ENCODE measurements at places on chromosomes 7 and 10. TPM values are rescaled to one million over a fixed set of nuclear protein-coding genes. Genes with fewer than 3 reads are reported as not detected.

DNA sequence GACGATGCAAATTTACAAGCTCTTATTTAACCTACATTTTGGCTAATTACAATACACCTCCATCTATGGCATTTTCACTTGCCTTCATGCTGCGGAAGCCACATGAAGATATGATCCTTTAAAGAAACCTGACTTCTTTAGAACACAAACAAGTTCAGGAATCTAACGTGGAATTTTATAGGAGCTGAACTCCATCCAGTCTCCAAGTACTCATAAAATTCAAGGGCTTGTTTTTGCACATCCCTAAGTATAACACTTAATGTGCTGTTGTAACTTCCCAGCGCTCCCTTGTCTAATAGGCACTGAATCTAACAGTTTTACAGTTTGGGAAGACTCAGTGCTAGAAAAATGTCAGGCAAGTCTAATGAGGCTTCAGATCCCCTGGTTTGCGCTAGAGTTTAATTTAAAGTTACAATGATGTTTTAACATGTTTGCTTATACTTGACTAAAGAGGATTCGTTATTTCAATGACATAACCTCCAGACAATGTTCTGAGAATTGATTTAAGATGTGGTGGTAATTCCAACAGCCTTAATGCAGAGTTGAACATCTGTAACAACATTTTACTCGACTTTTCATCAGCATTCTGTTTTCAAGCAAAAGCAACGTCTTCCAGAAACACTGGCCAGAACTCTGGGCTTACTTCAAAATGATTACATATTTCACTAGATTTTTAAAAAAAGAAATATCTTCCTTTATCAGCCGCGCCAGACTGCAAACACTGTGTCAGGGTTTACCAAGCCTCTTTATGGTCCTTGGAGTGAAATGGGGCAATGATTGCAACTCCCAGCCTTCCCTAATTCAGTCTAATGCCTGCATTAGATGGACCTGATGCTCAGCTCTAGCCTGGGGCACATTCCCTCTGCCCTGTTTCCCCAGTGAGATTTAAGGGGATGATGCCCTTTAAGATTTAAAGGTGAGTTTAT is 664.3 kb downstream of the KCNMA1 start:
- DNase-seq: no peak

DNA sequence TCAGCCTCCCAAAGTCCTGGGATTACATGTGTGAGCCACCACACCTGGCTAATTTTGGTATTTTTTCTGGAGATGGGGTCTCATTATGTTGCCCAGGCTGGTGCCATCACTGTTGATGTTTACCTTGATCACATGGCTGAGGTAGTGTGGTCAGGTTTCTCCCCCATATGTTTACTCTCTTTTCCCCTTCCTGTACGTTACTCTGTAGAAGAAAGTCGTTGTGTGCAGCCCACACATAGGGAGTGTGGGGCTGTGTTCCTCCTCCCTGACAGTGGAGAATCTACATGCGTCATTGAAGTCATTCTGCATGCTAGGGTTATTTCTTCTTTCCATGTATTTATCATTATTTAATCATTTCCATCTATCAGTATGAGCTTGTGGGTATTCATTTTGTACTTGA is 16.3 kb upstream of the ORAI2 start:
- DNase-seq: no peak

GRCh38 chr7:81154565-81154964 is 235.7 kb upstream of the SEMA3C start:
- no peak for DNase-seq

DNA sequence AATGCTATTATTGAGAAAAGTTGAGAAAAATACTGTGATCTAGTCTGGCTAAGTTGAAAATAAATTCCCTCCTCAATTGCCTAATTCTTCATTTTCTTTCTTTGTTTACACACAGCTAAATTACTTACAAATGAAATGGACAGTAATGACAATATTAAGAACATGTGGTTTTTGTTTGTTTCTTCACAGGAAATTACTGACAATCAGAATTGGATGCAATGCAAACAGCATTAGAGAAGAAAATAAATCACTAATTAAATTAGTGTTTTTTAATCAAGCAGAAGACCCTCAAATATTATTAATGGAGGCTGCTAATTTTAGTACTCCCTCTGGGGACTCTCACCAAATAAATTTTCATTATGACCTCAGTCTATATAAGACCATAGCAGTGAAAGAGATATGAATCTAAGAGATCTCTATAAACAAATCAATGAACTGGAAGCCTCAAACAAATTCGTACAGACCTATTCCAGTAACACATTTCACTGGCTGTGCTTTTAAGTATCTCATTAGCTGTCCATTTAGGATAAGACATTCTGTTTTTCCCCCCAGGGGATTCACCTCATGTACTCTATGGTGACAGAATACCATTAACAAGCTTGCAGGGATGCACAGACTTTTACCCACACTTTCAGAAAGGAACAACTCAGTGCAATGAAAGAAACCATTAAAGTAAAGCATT is 202.0 kb upstream of the DGKB start:
- no peak for DNase-seq

GRCh38 chr10:106560925-106561640 is 603.4 kb downstream of the SORCS1 start:
- no peak for DNase-seq

- peak; percentile 38 for DNase-seq
These were observed 24.3 kb upstream of the DNAJB12 start for GRCh38 chr10:72379062-72379461.

- no peak for DNase-seq
These were observed 17.7 kb downstream of the ADAM8 start for GRCh38 chr10:133258818-133259601.

GRCh38 chr7:114989531-114989930 is 67.6 kb downstream of the MDFIC start:
- no peak for DNase-seq

- peak; percentile 62 for DNase-seq
These were observed 132.7 kb downstream of the CNOT4 start for GRCh38 chr7:135377171-135377570.

- DNase-seq: no peak
These were observed 42.7 kb downstream of the SNX10 start for GRCh38 chr7:26334166-26334859.

Gene ZNF365
- total RNA-seq: not detected

Gene FOXI2
- total RNA-seq: not detected

Gene ATRNL1
- 0.44 TPM for total RNA-seq

Gene ALOX5
- not detected for total RNA-seq

Gene ZNF394
- 20.7 TPM for total RNA-seq

Gene RELN
- total RNA-seq: not detected

Gene EPC1
- total RNA-seq: 9.6 TPM

All from G401 (cell line).